Activated effector memory CD4-positive, alpha-beta T cell treated with Interleukin-2 at 50 U/mL for 16 hours (primary cell): ENCODE measurements at places on chromosomes 1 and 21.

DNA sequence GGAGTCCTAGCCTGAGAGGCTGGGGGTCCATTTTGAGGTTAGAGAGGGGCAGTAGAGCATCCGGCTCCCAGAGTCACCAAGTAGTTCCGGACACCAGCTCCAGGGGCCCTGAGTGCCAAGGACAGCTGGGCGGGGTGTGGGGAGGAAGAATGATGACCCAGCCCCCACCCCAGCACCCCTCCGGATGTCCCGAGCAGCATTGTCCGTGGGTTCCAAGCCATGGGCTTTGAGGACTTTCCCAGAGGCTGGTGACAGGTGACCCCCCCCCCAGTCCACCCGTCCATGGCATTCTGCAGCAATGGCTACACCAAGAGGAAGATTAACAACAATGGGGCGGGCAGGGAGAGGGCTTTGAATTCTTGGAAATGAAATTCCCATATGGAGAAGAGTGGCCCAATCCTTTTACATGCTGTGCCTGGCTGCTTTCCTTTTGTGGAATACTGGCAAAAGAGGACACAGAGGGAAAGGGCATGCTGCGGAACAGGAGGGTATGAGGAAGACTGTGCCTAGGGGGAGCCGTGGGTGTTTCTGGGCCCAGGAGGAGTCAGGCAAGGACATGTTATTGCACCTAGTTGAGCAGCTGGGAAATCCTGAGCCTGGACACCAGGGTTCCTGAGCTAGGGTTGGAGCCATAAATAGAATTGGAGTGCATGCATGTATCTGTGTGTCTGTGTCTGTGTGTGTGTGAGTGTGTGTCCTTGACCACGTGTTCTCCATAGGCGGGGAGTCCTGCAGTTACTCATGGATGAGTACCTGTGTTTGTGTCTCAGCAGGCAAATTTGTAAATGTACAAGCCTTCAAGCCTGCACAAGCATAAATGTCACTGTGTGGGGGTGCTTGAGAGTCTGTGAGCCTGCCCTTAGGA is 956 bp downstream of the ATP1A2 start:
- no peak for DNase-seq

DNA sequence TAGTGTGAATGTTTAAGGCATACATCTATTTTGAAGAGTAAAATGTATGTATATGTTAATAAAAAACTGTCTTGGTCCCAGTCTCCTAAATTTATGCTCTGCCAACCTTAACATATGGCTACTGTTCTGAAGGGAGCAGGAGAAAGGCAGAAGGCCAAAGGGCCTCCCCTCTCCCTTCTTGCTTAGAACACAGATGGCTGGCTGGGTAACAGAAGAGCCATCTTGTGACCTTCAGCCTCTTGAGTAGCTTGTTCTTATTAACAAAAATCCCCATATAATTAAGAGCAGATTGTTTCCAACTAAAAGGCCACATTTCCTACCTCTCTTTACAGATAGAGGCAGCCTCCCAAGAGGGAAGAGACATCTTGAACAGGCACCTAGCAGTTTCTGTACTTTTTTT is 36.1 kb downstream of the EPB41 start:
- DNase-seq = no peak

- DNase-seq = no peak
Measured at GRCh38 chr1:36089393-36090121, 865 bp downstream of the ADPRS start.

GRCh38 chr21:29725025-29725736 is 214.6 kb downstream of the GRIK1 start:
- DNase-seq = no peak

DNA sequence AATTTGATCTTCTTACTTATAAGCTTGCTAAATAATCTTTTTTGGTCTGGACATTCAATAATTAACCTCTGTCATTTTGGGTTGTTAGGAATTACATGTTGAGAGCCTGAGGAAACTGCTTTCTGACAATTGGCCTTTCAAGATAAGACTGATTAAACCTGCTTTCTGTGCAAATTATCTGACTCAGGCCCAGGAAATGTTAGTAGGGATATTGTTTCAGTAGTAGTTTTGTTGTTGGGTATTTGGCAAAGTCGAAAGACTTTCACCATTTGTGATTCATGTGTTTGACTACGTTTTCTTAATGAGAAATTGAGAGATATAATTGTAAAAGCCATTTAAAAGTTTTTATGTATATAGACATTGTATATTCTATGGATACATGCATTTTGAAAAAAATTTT is 81.1 kb upstream of the GPR88 start:
- no peak for DNase-seq

GRCh38 chr1:99472893-99473292 is 173.0 kb upstream of the PALMD start:
- DNase-seq = no peak

DNA sequence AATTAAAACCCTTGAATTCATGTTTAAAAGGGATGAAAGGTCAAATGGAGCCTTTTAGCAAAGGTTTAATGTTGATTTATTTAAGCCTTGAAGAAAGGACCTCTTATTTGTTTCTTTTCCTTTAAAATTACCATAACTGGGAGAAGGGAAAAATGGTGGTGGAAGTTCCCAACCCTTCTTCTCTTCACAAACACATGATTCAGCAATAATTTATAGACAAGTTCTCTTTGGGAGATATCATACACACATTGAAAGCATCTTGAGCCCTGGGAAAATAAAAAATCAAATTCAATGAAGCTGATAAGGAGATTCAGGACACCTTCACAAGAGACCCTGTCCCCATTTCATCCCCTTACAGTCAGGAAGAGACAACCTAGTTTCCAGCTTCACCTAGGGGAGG is 8.9 kb downstream of the ADAM30 start:
- no peak for DNase-seq
